ENCODE measurements at places on chromosomes 4 and X.
A peak's percentile ranks its signal among the peaks of the same experiment; 100 is the strongest.

DNA sequence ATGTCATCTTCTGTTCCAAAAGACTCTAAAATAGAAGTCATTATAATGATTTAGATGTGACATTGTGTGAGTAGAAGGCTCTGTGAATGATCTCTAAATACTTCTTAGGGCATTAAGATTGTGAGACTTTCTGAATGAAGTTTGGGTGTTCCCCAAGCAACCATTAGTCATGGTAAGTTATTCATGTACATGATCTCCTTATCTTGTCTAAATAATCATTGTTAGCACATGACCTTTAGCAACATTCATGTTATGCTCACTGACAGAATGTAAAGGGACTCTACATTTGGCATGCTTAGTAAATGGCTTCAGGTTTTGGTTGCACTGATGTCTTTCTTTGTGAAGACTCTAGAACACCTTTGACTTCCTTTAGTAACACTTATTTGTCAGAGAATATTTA, 140.8 kb upstream of the AGA start:
- no peak for DNase-seq

DNA sequence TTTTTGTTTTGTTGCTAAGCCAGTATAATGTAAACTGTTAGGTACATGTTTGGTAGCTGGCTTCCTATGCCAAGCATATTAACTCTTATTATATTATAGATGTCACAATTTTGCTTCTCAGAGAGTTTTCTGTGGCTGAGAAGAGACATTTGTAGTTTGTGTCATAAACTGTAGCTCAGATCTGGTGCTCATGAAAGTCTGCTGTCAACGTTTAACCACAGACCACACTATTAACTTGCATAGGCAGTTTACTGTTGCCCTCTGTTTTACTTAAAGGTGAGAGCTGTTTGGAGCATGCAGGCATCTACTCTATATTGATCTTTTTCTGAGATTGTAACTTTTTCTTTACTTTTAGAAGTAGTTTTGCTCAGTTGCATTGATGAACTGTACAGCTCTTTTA, 166.8 kb downstream of the TLL1 start:
- DNase-seq, result no peak

- DNase-seq, result no peak
These were observed 129.1 kb upstream of the STIM2 start for GRCh38 chr4:26731351-26732035.

DNA sequence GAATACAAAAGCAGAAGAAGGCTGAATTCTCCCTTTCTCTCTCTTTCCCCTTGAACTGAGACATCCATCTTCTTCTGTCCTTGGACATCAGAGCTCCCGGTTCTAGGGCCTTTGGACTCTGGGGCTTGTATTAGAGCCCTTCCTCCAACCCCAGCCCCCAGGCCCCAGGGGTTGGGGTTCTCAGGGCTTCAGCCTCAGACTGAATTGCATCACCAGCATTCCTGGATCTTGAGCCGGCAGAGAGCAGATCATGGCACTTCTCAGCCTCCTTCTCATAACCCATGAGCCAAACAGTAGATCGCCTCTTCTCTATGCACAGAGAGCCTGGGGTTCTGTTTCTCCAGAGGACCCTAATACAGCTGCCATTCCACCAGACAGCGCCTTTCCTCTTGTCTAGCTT, 25.3 kb upstream of the CLDN24 start:
- DNase-seq, result no peak

GRCh38 chrX:110322603-110323002, 4.7 kb upstream of the AMMECR1 start:
- no peak for DNase-seq

DNA sequence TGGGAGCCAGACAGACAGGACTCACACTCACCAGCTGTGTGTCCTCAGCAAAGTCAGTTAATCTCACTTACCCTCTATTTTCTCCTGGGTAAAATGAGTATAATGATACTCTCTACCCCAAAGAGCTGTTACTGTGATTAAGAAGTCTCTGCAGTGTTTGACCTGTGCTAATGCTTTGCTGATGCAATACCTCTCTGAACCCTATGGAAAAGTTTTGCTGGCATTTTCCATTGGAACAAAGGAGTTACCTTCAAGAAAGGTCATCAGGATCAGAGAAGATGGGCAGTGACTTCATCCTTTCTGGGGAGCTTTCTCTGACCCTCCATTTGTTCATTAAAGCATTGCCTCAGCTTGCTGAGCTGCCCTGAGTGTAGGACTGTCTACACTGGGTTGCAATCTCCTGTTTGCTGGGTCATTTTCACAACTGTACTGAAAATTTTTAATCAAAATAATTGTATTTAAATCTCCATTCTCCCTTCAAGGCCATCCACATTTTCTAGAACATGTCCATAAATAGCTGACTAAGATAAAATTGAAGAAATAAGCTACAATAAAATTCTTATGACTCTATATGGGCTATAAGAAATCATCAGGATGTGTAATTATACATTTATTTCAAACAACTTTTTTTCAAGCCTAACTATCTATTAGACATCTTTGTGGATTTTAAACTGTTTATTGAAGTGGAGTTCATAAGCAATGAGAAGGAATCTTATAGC, 272.8 kb upstream of the CPEB2 start:
- DNase-seq, result no peak

GRCh38 chr4:162408309-162408708, 244.5 kb upstream of the FSTL5 start:
- DNase-seq, result no peak

DNA sequence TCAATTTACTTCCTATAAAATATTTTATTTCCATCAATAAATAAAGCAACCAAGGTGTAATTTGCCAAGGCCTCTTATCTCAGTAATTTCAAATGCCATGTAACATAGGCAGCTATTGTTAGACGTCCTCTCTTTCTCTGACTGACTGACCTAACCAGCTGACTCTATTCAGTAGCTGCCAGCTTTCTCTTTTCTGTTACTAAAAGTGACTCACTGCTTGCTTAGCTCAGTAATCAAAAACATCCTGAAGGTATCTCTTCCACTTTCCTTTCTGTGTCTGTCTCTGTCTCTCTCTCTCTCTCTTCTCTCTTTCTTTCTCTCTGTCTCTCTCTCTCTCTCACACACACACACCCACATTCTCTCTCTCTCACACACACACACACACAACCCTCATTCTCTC, 134.2 kb downstream of the SPOCK3 start:
- no peak for DNase-seq

DNA sequence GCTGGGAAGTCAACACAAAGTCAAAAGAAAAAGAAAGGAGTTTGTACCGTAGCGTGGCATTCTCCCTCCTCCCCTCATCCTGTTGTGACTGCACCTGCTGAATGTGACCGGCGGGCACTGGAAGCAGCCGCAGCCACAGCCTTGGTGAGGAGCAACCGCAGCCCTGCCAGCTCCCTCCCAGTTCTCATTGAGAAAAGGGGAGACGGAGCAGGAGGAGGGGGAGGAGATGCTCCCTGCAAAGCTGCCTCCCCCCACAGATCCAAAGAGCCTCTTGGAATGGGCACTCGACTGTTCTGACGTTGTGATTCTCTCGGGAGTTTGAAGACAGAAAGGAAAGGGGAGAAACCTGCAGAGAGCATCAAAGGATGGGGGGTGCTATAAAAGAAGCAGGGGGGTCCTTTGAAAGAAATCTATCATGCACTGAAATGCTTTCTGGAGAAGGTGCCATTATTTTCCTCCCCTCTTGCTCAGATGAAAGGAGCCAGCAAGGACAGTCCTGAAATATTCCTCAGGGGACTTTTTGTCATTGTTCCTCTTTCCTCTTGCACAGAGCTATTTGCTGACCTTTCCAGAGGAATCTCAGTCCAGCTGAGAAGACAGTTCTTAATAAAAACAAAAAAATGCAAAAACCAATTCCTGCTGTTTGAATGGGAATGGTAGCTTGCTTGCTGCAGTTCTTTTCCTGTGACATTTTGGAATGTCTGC, 429.7 kb downstream of the MAPK10 start:
- DNase-seq, result no peak

DNA sequence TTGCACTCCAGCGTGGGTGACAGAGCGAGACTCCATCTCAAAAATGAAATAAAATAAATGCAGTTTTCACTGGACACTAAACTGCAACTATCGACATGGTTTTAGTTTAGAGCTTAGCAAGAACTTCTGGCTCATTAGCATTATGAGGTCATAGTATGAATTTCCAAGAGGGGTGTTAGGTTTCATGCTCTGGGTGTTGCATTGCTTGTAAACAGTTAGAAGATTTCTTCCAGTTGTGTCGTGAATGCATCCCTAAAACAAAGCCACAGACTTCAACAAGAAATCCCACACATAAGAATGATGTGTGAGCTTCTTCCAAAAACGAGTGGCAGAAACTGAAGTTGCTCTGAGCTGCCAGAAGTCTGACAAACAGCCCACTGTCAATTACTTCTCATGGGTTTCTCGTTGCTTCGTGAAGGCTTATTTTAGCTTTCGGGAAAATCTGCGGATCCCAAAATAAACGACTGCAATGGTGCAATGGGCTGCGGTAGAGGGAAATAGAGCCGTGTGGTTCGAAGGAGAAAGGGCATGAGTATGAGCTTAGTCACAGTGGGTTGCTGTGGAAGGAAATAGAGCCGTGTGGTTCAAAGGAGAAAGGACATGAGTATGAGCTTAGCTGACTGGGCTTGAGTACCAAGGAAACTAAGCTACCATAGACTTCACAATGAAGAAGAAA, 354.9 kb downstream of the DHRSX start:
- DNase-seq, result no peak

DNA sequence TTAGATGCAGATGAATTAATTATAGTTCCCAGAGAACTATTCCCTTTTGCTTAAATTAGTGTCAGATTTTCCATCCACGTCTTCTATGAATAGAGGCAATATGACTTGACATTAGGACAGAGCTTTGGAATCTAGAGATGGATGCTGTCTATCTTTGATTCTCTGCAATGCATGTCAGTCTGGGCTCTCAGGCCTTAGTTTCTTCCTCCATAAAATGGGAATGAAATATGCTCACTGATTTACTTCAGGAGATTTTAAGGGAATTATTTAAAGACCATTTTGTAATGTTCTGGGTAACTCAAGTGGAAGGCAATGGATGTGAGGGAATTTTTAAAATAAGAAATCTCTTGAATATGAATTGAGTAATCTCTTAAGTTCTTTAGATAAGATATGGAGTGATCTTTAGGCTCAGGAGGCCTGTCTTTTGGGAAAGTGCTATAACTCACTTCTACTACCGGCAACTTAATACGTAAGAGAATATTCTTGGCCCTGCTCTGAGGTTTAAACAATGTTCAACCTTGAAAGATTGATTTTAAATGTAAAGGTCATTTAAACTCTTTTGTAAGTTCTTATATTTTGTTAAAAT, 29.0 kb downstream of the MGST2 start:
- no peak for DNase-seq

- DNase-seq, result no peak
These were observed 174.3 kb upstream of the SFRP2 start for GRCh38 chr4:153963216-153963615.

DNA sequence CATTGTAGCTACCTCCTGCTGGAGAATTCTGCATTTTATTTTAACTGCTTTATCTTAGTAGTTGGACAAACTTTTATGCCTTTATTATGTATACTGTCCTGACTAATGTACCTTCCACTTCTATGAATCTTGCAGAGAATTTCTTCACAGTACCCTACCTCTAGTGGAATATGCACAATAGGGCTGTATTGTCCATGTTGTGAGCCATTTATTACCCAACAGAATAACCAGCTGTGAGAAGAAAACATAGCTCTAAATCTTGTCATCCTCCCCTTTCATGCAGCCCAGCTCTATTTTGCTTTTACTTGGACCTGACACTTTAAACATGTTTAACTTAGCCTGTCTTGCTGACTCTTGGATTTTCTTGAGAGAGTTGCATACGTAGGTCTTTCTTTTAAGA, 56.2 kb downstream of the MCUB start:
- no peak for DNase-seq

- DNase-seq, result no peak
These were observed 273.8 kb downstream of the GASK1B start for GRCh38 chr4:157898836-157899605.

GRCh38 chrX:46179748-46180147, 365.5 kb downstream of the ZNF674 start:
- no peak for DNase-seq

DNA sequence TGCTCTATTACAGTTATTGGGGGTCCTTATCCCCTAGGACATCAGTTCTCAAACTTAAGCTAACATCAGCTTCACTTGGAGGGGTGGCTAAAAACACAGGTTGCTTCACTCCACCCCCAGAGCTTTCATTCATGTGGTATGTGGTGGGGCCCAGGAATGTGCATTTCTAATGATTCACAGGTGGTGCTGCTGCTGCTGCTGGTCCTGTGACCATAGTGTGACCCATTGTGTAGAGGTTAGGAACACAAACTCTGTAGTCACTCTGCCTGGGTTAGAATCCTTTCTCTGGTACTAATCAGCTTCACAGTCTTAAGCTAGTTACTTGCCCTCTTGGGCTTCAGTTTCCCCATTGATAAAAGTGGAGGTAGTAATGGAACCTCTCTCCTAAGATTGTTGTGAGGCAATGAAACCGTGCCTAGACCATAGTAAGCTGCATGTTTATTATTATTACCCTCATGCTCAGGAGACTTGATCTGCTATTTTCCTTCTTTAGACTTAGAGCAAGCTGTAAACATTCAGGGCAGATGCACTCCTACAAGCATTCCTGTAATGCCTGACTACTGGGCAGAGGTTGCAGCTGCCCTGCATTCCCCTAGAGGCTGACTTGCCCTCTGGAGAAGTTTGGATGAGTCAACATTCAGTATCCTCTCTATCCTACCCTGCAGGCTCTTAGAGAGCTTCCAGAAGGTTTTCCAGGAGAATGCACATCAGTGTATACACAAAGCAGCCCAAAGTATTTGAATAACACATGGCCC, 94.1 kb upstream of the ACSL4 start:
- DNase-seq, result no peak

DNA sequence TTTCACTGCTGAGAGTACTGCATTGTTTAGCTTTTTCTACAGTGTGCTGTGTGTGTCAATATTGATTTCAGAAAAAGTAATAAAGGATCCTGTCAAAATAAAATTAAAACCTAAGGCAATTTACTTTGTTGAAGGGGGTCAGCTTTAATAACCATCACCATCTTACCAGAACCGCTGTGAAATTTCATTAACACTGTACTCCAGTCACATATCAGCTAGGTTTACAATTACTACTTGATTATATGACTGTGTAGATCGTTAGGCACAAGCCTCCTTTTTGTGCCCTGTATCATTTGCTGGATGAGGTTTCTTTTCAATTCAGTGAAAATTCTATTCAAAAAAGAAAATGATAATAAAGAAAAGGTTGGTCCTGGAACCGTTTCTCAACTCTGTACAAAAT, 917.2 kb downstream of the CENPC start:
- no peak for DNase-seq

GRCh38 chr4:121408-122084, 2.8 kb upstream of the ZNF718 start:
- DNase-seq, result peak; percentile 5

DNA sequence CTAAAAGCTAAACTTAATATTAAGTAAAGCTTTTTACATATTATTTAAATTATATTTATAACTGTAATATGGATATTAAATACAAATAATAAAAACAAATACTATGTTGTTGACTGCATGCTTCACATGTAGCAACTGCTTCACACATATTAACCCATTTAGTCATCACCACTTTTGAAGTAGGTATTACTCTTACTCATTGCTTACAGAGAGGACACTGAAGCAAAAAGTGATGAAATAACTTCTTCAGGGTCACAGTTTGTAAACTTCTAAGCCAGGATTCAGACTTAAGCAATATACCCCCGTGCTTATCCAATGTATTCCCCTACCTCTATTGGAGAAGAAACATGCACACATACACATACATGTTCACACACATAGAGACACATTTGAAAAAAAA, 166.6 kb downstream of the DKK2 start:
- no peak for DNase-seq

Data from T-helper 9 cell (primary cell).